Activated T-helper 1 cell treated with anti-CD3 and anti-CD28 coated beads, Interleukin-12 subunit alpha, Interleukin-12 subunit beta, Interleukin-2, Interleukin-4 antibody, amounts not matched to agents 30 ng/mL and 10 ng/mL and 1 ng/mL, durations not matched to agents 14 hours and 24 hours and 36 hours (primary cell): ENCODE measurements at places on chromosomes 1 and 21.

GRCh38 chr1:31703431-31704270, at the start of gene COL16A1:
COL16A1 (minus strand) TSS chr1:31704017; CDS start chr1:31702193, 1,824 bp downstream.
- peak within 1 kb of the TSS; percentile 38 for H3K27ac ChIP-seq
- no peaks in the 10 kb centered on the region for H3K36me3 ChIP-seq
- peaks cover 30% of the 10 kb centered on the region for H3K27me3 ChIP-seq
- no peak for DNase-seq
- H3K4me3 ChIP-seq, result peak within 1 kb of the TSS; percentile 66

- H3K36me3 ChIP-seq, result peaks cover 70% of the 10 kb centered on the region
- peak overlapping the region; percentile 38 for H3K4me3 ChIP-seq
- peaks cover 79% of the 10 kb centered on the region for H3K4me1 ChIP-seq
- no peak overlapping the region for H3K27ac ChIP-seq
- H3K27me3 ChIP-seq, result no peaks in the 10 kb centered on the region
Observed at GRCh38 chr1:54401799-54402198, 4.4 kb downstream of the SSBP3 start.

DNA sequence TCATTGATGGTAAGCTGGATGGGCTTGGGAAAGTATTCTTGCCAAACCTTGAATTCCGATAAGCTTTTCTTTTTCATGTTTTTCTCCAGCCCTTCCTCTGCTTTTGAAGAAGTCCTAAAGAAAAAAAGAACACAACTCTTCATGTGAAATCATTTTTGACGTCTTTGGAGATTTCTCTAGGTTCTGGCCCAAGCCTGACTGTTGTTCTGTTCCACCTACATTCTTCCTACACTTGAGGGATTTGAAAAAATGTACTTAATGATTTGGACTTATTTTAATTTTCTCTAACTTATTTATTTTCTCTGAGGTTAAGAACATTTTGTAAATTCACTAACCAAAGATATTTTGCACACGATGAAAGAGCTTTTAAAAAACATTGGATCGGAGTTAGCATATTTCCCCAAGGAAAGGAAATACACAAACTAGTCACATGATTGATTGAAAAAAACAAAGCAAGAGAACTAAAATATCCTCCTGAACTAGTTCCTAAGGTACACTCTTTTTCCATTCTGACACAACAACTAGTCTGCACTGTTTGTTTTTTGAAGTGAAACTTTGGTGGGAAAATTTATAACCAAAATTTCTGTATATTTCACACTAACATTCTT, 82.3 kb downstream of the LTN1 start:
- H3K4me1 ChIP-seq, result no peaks in the 10 kb centered on the region
- no peaks in the 10 kb centered on the region for H3K36me3 ChIP-seq
- no peak for DNase-seq
- no peak overlapping the region for H3K4me3 ChIP-seq
- peaks cover 20% of the 10 kb centered on the region for H3K27me3 ChIP-seq

GRCh38 chr1:97608272-97608671, 312.6 kb downstream of the DPYD start:
- no peak overlapping the region for H3K4me3 ChIP-seq
- H3K27me3 ChIP-seq, result no peaks in the 10 kb centered on the region
- H3K36me3 ChIP-seq, result no peaks in the 10 kb centered on the region
- DNase-seq, result no peak

DNA sequence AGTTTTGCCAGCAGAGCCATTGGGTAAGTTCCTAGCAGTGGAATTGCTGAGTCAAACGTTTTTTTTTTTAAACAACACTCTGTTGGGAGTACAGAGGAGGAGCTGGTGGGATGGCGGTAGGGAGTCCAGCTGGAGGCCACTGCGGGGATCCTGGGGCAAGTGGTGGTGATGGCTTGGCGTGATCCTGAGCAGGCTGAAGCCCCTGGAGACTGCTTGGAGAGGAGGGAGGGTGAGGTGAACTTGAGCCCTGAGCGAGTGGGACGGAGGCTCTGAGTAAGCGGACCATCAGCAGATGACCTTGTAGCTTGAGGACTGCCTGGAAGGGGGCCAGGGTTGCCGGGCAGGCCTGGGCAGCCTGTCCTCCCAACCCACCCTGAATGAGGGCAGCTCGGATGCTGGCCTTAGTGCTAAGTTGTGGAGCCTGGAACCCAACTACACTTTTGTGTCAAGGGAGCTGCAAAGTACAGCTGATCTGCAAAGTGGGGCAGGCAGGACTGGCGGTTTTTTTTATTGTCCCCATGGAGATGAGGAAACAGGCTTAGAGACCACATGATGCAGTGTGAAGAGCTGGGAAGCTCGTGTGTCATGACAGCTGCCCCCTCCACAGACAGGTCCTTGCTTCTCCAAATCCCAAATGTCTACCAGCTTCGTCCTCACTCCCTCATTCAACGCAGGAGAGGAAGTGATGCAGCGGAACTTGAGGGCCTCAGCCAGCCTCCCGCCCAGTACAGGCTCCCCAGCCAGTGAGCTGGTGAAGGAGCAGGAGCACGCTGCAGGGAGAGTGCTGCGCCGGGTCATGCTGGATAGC, 20.2 kb downstream of the MRPL37 start:
- H3K27me3 ChIP-seq, result no peaks in the 10 kb centered on the region
- no peak overlapping the region for H3K4me3 ChIP-seq
- no peaks in the 10 kb centered on the region for H3K4me1 ChIP-seq
- DNase-seq, result no peak
- peaks cover 38% of the 10 kb centered on the region for H3K36me3 ChIP-seq

DNA sequence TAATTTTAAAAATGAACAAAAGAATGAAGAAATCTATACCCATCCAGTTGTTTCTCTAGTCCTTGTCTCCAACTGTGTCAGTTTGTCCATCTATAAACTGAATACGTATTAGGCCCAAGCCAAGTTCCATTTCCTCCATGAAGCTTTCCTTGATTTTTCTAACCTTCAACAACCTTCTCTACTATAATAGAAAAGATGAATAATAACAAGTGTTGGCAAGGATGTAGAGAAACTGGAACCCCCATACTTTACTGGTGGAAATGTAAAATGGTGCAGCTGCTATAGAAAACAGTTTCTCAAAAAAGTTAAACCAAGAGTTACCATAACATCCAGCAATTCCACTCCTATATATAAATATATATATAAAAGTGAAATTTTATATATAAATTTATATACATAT, 10.6 kb downstream of the KIAA0319L start:
- H3K36me3 ChIP-seq, result peaks cover 40% of the 10 kb centered on the region
- H3K27ac ChIP-seq, result no peak overlapping the region
- H3K4me3 ChIP-seq, result no peak overlapping the region
- H3K27me3 ChIP-seq, result no peaks in the 10 kb centered on the region

DNA sequence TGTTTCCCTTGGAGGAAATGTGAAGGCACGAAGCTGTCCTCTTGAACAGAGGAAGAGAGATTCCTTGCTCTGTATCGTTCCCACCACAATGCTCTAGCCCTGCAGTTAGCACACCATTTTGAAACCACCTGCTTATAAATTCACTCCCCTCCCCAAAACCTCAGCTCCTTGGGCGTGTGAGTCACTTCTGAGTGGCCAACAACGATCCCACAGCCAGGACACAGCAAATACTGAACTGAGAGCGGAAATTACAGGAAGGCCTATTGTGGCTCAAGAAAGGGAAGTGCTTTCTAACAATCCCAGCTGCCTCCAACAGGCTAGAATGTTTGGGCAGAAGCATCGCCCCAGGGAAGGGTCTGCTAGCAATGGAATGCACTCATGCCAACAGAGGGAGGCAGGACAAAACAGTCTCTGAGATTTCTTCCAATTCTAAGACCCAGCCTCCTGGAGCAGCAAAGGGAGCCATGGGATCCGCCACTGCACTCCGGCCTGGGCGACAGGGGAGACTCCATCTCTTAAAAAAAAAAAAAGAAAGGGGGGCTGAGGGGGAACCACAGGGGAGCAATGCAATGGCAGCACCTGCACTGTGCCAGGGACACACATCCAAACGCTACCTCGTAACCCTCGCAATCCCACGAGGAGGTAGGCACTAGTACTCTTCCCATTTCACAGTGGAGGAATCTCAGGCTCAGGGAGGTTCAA, 1.9 kb downstream of the TMEM53 start:
- peaks cover 30% of the 10 kb centered on the region for H3K4me1 ChIP-seq
- DNase-seq, result no peak
- H3K27ac ChIP-seq, result peak overlapping the region; percentile 53
- no peaks in the 10 kb centered on the region for H3K27me3 ChIP-seq
- H3K36me3 ChIP-seq, result peaks cover 2% of the 10 kb centered on the region
- H3K4me3 ChIP-seq, result peak overlapping the region; percentile 80

DNA sequence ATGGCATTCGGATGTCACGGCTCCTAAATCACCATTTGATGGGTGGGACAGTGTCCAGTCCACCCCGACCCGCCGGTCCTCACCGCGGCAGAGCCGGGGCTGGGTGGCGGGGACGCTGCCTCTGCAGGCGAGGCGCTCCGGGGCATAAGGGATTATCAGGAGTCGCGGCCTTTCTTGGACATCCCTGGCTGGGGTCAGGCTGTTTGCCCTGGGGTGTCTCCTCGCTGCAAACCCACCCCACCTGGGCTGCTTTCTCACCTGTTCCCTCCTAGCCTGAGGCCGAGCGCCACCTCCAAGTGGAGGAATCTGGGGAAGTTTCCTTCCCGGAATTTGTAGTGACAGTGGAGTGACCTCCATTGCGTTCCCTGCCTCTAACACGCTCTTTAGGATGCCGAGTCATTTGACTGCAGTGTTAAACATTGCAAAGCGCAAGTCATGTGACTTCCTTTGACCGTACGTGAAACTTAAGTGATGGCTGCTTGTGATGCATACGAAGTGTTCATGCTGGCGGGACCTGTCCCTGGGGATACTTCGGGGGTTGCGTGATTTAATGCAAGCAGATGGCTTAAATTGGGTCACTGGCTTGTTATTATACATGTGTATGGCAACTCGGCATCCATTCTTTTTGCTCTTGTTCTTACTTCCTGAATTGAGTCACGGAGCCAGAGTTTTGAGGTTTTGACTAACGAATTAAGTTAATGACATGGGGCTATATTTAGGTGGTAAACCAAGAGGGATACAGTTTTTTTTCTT, 536 bp downstream of the LGALS8 start:
- peak overlapping the region; percentile 99 for H3K4me3 ChIP-seq
- peaks cover 27% of the 10 kb centered on the region for H3K36me3 ChIP-seq
- peak; percentile 64 for DNase-seq
- H3K4me1 ChIP-seq, result peaks cover 36% of the 10 kb centered on the region

DNA sequence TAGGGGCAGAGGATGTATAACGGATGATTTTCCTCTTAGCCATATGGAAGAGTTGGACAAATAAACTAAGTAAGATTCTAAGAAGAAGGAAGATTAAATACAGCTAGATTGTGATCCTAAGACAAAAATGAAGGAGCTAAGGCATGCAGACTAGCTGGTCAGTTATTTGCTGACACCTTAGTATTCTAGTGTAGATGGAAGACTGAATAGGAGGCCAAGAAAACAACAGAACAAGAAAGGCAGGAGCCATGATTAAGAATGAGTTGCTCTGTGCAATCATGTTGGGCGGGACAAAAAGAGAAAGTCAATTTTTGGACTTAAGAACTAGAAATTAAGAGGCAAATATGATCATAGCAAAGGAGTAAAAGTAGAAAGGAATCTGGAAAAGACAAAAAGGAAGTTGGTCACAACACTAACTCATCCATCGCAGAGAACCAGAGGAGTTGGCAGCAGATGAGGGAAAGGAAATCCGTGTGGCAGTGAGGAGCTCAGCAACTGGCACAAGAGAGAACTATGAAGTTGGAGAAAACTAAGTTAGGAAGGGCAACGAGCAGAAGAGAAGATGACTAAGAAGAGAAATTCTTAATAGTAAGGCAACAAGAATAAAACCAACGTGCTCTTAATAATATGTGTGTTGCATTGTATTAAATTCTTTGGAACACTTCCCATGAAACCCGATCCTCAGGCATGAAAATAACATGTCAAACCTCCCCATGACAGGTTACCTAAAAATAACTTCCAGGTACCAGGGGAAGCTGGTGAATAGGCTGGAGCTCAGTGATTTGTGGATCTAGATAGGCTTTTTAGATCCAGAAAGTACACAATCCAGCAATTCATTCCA, 234.4 kb downstream of the LTN1 start:
- no peak for DNase-seq
- H3K4me1 ChIP-seq, result no peaks in the 10 kb centered on the region
- H3K36me3 ChIP-seq, result peaks cover 20% of the 10 kb centered on the region
- H3K4me3 ChIP-seq, result no peak overlapping the region

DNA sequence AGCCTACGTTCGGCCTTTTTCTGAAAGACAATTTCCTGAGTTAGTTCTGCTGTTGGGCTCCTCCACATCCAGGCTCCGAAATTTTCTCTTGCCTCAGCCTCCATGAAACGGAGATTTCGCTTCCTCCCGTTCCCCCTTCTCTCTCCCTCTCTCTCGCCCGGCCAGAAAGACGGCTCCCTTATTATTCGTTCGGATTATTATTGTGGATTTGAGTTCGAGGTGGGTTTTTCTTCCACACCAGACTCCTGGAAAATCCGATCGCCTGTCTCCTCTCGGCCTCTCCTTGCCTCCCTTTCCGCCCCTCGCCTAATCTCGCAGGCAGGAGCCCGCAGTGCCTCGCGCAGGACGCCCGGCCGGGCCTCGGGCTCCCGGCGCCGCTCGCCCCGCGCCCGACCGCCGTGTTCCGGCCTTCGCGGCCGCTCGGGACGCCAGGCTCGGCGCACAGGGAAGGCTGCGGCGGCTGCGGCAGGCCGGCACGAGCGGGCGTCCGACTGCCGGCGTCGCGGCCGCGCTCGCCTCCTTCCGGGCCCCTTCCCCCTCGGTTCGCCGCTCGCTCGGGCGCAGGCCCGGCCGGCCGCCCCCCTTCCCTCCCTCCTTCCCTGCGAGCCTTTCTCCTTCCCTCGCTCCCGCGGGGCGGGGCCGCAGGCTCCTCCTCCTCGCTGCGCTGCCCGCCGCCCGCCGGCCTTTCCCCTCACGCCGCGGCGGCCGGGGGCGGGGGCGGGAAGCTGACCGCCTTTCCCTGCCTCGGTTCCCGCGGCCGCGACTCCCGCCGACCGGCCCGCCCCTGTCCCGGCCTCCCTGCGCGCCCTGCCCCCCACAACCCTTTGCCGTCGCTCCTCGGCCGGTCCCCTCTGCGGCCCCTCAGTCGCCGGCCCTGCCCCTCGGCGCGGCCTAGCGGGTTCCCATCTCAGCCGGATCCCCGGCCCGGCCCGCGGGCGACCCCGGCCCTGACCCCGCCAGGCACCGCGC, at the start of gene ARHGEF11:
ARHGEF11 (minus strand) TSS at position 493 of the 969 bp plus-strand sequence. CDS start 1,412 bp downstream, outside the sequence.
- H3K36me3 ChIP-seq, result peaks cover 2% of the 10 kb centered on the region
- H3K4me3 ChIP-seq, result peak within 1 kb of the TSS; percentile 89
- H3K27me3 ChIP-seq, result peaks cover 80% of the 10 kb centered on the region
- DNase-seq, result peak; percentile 11
- H3K27ac ChIP-seq, result peak within 1 kb of the TSS; percentile 81
- H3K4me1 ChIP-seq, result peaks cover 11% of the 10 kb centered on the region

- H3K27ac ChIP-seq, result peak overlapping the region; percentile 38
- peaks cover 6% of the 10 kb centered on the region for H3K4me1 ChIP-seq
- H3K36me3 ChIP-seq, result no peaks in the 10 kb centered on the region
- H3K4me3 ChIP-seq, result peak overlapping the region; percentile 60
- peaks cover 19% of the 10 kb centered on the region for H3K27me3 ChIP-seq
Observed at GRCh38 chr21:41952568-41953248, 1.1 kb downstream of the C2CD2 start.

GRCh38 chr1:101198842-101199636, 37.8 kb upstream of the S1PR1 start:
- H3K4me1 ChIP-seq, result peaks cover 35% of the 10 kb centered on the region
- peaks cover 8% of the 10 kb centered on the region for H3K36me3 ChIP-seq
- H3K27me3 ChIP-seq, result no peaks in the 10 kb centered on the region
- no peak for DNase-seq
- peak overlapping the region; percentile 9 for H3K4me3 ChIP-seq
- H3K27ac ChIP-seq, result peak overlapping the region; percentile 85
